ENCODE measurements at places on chromosomes 4 and X.
A peak's percentile ranks its signal among the peaks of the same experiment; 100 is the strongest.

DNA sequence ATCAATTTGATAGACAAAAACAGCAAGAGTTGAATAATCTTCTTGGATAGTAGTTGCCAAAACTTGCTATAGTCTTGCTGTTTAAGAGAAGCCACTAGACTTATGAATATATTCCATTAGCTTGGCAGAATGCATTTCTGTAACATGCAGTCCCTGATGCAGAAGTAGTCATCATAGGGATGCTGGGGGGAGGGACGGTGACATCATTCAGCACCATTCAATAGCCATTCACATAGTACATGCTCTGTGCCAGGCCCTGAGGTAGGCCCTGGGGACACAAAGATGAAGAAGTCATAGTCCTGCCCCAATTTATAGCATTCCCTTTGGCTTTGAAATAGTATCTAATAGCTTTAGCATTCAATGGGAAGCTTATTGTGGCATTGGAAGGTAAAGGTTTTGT is 185.5 kb upstream of the AFF2 start:
- DNase-seq, result no peak

GRCh38 chrX:136953867-136954787 is 73.6 kb upstream of the RBMX start:
- peak; percentile 69 for DNase-seq

DNA sequence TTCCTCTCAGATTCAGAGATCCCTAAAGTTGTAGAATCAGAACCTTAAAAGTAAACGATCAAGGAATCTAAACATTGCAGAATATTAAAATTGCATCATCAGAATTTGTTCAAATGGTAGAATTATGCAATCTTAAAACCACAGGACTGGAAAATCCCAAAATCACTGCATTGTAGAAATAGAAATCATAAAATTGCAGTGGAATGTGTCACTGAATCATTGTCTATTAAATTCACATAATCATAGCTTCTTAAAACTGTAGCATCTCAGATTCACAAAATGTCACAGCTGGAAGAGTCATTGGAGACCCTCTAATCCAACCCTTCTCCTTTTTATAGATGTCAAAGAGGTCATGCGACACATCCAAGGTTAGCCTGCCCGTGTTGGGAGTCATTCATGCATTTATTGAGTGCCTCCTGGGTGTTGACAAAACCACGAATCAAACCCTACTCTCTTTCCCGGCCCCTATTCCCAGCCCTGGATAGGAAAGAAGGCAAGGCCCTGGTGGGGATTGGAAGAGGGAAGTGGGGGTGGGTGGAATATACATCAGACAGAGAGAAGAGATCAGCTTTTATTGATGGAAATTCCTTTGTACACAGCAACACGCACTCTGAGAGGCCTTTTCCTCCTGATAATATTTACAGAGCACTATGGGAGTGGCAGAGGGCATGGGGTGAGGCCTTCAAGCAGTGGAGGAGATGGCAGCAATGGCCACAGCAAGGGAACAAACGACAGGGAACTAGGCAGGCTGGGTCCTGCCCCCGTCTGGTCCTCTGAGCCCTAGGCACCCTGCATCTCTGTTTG is 15.4 kb downstream of the IQSEC2 start:
- DNase-seq, result no peak

DNA sequence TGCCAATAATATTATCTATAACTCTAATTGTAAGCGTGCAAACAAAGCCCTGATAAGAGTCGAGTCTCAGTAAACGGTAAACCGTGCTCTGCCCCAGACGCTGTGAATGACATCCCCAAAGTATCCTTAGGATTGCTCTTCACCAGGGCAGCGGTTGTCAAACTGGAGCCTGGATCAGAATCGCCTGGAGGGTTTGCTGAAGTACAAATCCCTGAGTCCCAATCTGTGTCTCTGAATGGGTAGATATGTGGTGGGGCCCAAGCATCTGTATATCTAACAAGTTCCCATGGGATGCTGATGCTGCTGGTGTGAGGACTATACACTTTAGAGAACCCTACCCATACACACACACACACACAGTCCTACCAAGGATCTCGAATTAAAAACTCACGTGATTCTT is 813 bp upstream of the APBB2 start:
- no peak for DNase-seq

- DNase-seq, result no peak
Observed at GRCh38 chr4:156929386-156930105, 42.1 kb downstream of the PDGFC start.

DNA sequence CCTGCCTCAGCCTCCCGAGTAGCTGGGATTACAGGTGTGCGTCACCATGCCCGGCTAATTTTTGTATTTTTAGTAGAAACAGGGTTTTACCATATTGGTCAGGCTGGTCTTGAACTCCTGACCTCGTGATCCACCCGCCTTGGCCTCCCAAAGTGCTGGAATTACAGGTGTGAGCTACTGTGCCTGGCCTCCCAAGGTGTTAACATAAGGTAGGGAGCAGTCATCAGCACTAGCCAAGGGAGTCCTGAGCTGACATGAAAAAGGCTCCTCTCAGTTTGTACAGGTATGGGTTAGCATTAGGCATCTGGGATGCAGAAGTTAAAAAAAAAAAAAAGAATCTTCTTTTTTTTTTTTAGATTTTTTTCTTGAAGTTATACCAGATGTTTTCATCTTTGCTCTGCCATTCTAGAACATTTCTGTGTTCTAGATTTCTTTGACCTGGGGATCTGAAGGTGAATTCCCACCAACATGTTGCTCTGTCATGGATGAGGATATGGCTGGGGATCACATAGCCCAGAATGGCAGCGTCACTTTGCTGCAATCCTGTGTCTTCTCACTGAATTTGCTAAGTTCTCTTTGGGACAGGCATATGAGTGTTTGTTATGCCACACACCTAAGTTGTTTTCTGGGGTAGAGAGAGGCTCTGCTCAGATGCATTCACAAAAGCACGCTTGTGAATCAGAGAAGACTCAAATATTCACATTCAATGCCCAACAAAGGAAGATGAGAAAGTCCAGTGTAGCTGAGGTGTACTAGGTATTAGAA is 24.4 kb upstream of the PLA2G12A start:
- no peak for DNase-seq

- no peak for DNase-seq
Observed at GRCh38 chrX:13404364-13404763, 84.5 kb upstream of the ATXN3L start.

DNA sequence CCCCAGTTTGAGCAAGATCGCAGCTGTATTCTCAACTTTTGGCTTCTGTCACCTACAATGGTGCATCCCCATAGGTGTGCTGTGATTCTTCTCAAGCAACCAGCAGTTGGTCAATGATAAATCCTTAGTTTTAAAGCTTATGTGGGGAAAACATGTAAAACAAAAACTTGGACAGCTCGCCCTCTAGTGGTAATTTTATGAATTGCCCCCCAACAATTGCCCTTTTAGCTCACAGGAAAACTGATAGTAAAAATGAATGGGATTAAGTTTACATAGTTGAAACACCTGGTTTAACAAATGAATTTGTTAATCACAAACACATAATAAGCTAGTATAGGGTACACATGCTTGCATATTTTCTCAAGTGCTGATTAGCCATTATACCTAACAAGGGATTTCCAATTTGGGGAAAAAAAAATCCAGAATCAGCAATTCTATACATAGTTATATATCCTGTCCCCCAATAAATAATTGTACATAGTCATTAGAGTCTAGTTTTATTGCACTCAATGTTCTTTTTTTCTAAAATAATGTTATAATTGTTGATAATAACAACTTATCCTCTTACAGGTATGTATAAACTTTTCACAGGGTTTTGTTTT is 30.1 kb downstream of the TEX13A start:
- no peak for DNase-seq

All from right lobe of liver (tissue), 6 donors.